ENCODE measurements at places on chromosomes 6 and 20.
A peak's percentile ranks its signal among the peaks of the same experiment; 100 is the strongest.

DNA sequence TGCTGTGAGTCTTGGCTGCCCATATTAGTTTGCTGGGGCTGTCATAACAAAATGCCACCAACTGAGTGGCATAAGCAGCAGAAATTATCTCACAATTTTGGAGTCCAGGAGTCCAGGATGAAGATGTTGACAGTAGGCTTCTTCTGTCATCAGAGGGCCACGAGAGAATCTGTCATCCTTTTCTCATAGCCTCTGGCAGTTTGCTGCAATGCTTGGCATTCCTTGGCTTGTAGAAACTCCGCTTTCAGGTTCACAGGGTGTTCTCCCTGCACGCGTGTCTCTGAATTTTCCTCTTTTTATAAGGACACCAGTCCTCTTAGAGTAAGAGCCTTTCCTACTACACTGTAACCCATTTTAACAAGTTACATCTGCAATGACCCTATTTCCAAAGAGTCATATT is 838.4 kb downstream of the TFAP2A start:
- DNase-seq = no peak

- no peak for DNase-seq
Observed at GRCh38 chr20:22908437-22908836, 126.7 kb upstream of the SSTR4 start.

DNA sequence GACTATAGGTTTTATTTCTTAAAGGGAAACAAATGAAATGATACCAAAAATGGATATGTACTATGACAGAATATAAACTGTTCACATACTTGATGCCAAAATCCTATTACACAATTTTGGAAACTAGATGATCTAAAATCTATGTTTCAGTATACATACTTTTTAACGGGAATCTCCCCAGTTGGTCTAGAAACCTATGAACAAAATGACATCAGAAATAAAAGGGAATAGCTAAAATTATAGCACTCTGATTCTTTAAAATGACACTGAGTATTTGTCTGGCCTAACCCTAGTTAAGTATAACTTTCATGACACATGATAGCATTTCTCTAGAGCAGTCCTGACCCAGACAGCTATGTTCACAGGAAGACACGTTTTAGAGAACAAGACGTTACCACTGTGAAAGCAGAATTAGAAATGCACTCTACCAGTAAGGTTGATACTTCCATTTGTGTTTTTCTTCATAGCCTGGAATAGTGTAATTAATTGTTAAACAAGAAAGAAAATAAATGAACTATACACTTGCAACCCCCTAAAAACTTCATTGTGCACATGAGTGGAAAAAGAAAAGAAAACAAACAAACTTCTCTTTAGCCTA is 3.3 kb downstream of the OSER1 start:
- no peak for DNase-seq

DNA sequence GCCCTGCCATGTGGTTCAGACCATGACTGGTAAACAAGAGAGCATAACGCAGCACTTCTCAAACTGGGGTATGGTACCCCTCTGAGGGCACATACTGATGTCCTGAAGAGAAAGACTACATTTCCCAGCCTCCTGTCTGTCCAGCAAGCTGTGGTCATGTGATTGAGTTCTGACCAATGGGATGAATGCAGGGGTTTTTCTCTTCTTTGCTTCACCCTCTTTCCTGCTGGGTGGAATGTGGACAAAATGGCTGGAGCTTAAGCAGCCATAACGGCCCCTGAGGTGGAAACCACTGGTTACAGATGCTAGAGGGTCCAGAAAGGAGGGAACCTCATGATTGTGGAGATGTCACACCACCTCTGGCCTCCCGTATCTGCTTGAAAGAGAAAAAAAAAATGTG is 19.4 kb upstream of the KCNB1 start:
- DNase-seq = no peak

DNA sequence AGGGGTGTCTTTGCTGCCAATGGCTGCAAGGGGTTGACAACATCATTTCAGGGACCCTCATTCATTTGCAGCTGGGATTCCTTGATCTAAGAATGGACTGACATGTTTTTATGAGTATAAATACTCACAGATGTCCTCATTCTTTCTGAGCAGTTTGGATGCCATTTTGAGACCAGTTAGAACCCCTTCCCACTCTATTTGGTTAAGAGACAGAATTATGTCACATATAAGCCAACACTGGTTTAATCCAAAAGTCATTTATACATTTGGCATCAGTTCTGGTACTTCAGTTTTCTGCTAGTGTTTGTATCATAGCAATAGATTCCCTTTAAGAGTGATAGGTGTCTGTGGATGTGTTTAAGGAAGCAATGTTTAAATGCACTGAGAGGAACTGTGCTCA is 248.8 kb downstream of the SAMD5 start:
- DNase-seq = no peak

GRCh38 chr6:87105823-87106222 is 10.9 kb upstream of the CGA start:
- DNase-seq = no peak

DNA sequence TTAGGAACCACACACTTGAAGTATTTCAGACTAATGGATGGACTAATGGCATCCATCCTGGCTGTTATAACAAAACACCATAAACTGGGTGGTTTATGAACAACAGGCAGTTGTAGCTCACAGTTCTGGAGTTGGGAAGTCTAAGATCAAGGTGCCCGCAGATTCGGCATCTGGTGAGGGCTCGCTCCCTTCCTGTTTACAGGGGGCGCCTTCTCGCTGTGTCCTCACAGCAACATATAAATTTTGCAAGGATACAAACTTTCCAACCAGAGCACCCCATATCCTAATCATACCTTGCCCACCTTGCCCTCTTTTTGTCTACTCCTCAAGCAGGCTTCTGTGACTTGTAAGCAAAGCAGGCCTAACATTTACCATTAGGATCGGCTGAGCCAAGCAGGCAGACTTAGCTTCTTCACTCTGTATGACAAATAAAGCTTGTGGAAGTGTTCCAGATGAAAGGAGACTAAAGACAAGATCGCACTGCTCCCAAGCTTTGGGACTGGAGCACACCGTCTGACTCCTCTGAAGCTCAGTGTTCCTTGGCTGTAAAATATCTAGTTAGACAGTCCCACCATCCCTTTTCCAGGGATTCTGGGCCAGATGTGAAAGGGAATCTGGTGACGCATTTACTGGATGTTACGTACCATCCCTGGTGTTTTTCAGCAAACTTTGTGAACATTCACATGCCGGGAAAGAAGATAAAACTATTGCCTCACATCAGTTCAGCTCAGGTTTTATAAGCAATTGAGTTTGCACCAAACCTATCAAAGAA is 34.9 kb downstream of the GFOD1 start:
- DNase-seq = no peak

- DNase-seq = peak; percentile 76
Observed at GRCh38 chr6:166417285-166417691, 34.5 kb upstream of the MPC1 start.

- DNase-seq = peak; percentile 31
Observed at GRCh38 chr6:139370283-139370998, 4.0 kb downstream of the CITED2 start.

GRCh38 chr6:56345376-56345995 is 98.1 kb upstream of the COL21A1 start:
- DNase-seq = no peak

- no peak for DNase-seq
Observed at GRCh38 chr6:144678844-144679243, 393.7 kb downstream of the UTRN start.

DNA sequence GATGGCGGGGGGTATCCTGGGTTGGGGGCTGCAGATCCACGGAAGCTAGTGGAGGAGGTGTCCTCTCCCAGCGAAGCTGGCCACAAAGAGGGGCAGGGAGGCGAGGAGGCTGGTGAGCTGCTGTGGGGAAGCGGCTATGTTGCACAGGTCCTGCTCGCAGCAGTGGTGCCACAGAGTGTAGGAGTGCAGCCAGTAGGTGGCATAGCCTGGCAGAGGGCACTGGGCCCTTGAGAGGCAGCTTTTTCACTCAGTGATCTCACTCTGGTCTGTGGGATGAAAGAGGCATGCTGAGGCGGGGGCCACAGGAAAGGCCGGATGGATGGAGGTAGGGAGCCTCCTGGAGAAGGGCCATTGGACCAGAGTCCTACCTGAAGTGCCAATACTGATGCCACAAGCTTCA is 2.9 kb upstream of the LY6G6D start:
- no peak for DNase-seq

DNA sequence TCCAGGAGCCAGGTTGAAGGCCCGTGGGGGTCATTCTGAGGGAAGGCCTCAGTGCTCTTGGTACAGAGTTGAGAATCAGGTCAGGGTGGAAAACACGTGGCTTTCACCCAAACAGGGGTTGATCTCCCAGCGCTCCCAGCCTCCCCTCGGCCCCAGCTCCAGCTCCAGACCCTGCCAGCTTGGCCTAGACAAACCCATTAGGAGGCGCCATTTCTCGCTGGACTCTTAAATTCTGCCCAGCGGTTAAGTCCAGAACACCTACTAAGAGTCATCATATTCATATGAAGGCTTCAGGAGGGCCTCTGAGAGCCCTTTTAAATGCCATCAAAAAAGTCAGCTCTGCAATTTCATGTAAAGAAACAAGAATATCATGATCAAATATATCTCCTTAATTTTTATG is 158.0 kb upstream of the RIN2 start:
- DNase-seq = no peak

DNA sequence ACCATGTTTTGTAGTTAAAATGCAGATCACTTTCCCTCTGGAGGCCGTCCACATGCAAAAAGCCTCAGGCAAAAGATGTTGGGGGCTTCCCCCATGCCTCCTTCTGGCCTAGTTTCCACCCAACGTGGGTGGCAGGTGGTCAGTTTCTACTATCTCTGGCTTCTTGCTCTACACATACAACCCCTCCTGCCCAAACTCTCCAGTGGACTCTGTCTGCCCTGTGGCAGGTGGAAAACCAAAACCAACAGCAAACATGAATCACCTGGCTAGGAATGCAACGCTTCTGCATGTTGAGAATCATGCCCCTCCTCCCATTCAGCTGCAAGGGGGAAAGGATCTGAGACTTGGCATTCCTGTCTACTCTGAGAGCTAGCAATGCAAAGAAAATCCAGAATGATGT is 94.8 kb downstream of the MBOAT1 start:
- DNase-seq = no peak

DNA sequence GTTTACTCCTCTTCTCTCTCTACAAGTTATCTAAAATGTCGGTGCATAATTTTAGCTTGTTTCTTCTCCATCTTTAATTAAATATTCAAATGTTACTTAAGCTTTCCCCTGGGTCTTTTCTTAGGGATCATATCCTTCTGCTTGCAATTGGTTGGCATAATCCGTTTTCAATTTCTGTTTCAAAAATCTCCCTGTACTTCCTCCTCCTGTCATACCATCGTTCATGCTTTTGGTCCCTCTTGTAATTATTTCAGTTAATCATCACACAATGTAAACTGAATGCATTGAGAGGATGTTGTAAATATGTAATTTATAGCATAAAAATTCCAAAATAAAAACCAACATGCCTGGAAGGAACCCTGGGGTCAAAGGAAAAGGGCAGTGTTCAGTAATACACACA is 189.2 kb upstream of the RAB32 start:
- no peak for DNase-seq

DNA sequence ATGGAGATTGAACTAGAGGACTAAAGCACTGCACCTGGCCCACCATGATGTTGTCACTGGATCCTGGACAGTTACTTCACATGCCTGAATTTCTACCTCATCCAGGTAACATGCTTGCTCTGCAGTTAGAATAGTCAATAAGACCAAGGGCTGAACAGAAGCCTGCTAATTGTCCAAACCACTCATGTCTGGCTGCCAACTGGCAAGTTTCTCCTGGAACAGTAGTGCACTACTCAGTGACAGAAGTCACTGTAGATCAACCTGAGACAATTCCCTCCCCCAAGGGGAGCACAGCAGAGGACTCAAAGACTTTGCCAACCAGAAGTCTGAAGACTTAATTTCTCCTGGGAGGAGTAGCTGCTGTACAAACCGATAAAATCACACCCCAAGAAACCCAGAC is 454.6 kb upstream of the MARCKS start:
- DNase-seq = peak; percentile 46

GRCh38 chr6:131199568-131200272 is 64.5 kb downstream of the AKAP7 start:
- DNase-seq = peak; percentile 45

DNA sequence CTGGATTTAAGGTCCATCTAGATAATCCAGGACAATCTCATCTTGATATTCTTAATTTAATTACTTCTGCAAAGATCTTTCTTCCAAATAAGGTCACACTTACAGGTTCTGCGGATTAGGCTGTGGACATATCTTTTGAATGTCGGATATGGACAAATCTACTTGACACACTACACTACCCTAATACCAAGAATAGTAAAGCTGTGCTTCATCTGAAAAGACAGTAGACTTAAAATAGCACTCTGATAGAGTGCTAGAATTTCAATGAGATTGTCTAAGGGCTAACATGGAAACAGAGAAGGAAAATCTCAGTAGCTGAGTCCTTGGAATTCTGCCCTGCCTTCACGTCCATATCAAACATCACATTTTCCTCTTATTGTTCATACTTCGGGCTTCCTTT is 1238.0 kb downstream of the EPHA7 start:
- DNase-seq = no peak

GRCh38 chr20:62745952-62746288 is 37.3 kb downstream of the NTSR1 start:
- DNase-seq = no peak

- peak; percentile 50 for DNase-seq
Observed at GRCh38 chr6:121847806-121848522, 412.5 kb downstream of the GJA1 start.

DNA sequence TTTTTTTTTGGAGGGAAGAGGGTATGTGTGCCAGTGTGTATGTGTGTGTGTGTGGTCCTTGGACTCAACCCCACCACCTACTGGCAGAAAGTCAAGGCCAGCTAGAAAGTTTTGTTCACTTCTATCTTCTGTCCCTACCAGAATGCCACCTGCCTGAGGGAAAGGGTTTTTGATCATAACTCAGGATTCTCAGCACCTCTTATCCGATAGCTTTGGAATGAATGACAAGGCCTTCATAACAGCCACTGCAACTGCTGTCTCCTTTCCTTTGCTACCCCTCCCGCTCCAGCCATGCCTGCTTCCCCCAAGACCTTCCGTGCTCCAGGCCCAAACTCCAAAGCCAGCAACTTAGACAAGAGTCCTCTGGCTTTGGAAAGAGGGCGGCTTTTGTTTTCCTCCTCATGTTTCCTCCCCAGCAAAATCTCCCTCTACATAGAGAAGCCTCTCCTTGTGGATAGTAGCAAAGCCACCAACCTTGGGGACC is 18.7 kb downstream of the BTN3A1 start:
- DNase-seq = peak; percentile 1

DNA sequence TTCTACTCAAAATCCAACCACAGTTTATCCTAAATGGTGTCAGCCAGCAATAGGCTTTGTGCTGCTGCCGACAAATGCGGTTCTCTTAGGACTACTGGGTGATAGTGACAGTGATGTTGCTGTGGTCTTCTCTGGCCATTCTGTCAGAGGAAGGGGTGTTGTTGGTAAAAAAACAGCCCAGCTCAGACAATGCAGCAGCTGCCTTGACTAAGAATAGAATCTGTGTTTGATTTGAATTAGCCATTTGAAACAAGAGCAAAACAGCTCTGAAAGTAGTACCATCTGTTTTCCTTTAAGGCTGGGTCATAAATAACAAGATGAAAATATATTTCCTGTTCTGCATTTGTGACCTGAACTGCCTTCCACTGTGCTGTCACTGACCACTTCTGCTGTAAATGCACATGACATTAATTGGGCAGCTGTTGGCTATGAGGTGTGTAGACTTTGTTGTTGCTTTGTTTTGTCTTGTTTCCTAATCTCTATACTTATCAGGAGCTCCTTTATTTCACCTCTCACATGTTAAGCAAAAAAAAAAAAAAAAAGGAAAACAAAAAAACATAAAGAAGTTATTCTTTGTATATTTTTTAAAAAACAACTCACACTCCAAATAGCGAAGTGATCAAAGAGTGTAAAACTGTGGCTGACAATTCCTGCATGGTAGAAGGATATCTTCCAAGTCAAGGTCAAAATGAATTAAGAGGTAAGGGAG is 497.8 kb upstream of the ARID1B start:
- DNase-seq = no peak

Measured in NCI-H524 (cell line).